ENCODE measurements at places on chromosomes 2 and 18. TPM values are rescaled to one million over a fixed set of nuclear protein-coding genes. Genes with fewer than 3 reads are reported as not detected.

DNA sequence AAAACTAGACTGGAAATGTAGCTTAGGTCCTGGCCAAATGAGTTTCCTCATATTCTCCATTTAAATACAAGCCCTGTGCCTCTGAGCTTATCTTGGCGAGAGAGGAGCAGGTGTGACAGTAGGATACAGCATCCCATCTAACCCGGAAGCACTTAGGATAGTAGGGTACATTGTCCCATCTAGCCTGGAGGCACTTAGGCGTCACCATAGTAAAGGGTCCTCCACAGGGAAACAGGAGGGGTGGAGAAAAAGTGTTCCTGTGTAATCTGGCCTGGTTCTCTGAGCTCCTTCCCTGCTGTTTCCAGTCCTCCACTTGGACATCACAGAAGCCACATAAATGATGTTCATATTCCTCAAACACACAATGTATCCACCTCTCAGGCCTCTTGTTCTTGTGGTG, 301.4 kb downstream of the GALR1 start:
- DNase-seq, result no peak

- DNase-seq, result no peak
Measured at GRCh38 chr2:52467189-52467588, 1300.4 kb upstream of the CHAC2 start.

- DNase-seq, result peak; percentile 51
Measured at GRCh38 chr18:59696311-59697235, 650 bp downstream of the CCBE1 start.

DNA sequence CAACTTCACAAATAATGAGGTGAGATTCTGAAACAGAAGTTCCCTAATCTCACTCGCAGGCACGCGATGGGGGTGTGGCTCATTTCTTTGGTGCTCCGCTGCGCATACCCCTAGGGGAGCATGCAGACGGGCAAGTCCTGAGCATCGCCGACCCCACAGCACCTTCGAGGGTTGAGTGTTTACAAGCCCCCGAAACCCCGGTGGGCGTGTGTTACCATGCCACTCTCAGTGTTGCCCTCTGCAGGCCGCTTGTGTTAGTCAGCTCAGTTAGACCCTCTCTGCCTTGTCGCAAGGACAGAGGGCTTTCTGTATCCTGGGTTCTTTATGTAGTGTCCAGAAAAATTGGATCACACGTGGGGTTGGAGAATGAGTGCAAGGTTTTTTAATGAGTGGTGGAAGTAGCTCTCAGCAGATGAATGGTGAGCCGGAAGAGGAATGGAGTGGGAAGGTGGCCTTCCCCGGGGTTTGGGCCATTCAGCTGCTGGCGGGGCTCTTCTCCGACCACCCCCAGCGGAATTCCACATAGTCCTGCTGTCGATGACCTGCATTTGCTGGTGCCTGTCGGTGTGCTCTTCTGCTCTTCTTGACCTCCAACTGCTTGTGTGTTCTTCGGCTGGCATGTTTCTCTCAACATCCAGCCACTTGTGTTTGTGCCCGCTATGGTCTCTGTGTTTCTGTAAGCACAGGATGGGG, 191.3 kb downstream of the RPRM start:
- DNase-seq, result no peak

- DNase-seq, result no peak
Measured at GRCh38 chr2:41949883-41950665, 97.7 kb upstream of the PKDCC start.

- DNase-seq, result no peak
Measured at GRCh38 chr2:131148426-131148825, 43.3 kb downstream of the PLEKHB2 start.

DNA sequence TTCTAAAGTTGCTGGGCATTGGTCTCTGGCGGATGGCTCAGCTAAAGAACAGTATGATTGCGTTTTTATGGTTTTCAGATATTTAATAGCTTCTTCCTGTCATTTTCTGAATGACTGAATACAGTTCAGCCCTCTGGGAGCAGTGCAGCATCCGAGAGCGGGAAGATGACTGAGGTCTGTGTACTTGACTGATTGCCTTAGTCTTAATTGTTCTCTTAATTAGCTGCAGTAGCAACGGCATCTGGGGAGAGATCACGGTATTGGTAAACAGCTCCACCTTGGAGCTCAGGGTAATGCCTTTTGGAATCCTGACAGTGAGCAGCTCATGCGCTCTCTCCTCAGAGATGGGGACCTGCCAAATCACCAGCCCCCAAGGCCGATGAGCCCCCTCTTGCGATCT, 481.4 kb upstream of the SPRED2 start:
- no peak for DNase-seq

- DNase-seq, result no peak
Measured at GRCh38 chr18:23852236-23853045, 162.1 kb upstream of the TTC39C start.

- no peak for DNase-seq
Measured at GRCh38 chr18:49018554-49019445, 68.0 kb upstream of the SMAD7 start.

GRCh38 chr18:48007955-48008701, 77.7 kb upstream of the SMAD2 start:
- peak; percentile 72 for DNase-seq

DNA sequence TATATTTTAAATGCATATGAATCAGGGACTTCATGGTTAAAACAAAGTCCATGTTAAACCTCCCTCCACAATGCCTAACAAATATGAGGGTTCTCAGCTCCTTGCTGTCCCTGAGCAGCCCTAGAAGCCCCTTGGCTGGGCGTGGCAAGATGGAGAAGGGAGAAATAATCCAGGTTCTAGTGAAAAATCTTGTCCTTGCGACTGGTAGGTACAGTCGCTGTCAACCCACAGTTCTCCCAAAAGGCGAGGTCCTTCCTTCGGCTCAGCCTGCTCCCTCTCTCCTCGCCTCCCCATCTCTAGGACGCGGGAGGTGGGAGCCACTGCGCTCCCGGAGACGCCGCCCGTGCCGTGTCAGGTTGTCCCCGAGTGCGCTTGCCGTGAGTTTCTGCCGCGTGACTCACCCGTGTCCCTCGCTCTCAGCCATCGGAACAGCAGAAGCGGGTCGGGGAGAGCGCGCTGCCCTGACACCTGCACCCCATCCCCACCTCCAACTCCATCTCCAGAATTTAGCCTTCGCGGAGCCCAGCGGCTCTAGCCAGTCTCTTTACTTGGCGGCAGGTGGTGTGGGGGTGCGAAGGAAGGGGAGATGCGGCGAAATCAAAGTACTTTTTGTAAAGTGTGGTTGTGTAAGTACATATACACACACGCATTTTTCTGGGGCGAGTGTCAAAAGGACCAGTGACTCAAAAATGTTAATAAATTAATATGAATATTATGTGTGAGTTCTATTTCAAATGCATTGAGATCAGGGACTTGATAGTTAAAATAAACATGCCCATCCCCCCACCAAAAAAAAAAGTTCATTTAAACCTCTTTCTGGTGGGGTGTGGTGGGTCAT, 65.1 kb upstream of the TMEM17 start:
- DNase-seq, result no peak

Gene RGPD4
- 0.14 TPM for total RNA-seq

Gene SNX17
- 125 TPM for total RNA-seq

Gene TIMM21
- total RNA-seq, result 48.3 TPM

Gene DIPK1C
- total RNA-seq, result not detected

Gene CNPPD1
- 39.1 TPM for total RNA-seq

Gene TMEM87B
- total RNA-seq, result 29.1 TPM

Data from MCF 10A (cell line).